ENCODE measurements at places on chromosomes 11 and 22.

DNA sequence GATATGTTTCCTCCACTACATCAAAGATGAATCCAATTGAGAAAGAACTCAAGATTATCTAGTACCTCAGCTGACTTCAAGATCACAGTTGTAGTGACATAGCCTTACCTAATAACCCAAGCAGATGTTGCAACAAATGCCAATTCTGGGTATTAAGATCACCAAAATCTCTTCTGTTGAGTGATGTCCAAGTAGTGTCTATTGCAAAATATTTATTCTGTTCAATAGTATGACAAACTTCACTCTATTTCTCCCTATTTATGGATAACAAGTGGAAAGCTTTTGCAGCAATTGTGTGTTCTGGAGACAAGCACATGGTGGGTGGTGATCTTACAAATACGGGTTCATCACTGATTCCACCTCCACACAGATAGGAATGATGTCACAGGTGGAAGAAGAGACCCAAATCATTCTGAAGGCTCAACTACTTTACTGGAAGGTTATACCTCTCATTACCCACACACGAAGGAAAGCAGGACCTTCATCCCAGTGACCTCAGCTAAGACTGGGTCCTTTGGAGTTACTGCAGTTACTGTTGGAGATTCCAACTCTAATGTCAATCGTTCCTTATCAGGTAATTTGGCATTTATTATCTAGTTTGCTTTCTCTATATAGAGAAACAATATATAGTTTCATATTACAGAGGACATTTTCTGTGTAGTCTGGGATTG, 72.0 kb downstream of the CD44 start:
- DNase-seq, result no peak

DNA sequence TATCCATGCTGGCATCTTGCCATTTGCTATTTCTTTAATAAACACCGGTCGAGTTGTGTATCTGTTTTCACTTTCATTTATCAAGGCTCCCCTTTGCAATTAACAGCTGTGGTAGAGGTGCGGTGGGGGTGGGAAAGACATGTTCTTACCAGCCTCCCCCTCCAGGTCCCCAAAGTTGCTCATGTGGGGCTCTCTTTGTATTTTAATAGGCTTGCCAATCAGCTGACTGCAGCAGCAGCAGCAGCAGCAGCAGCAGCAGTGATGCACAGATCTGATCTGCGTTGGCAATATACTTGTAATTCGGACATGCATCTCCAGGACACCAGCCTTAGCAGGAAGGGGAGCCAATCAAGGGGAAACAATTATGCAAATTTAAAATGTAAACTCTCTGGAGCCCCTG, 40.3 kb upstream of the E2F8 start:
- no peak for DNase-seq

DNA sequence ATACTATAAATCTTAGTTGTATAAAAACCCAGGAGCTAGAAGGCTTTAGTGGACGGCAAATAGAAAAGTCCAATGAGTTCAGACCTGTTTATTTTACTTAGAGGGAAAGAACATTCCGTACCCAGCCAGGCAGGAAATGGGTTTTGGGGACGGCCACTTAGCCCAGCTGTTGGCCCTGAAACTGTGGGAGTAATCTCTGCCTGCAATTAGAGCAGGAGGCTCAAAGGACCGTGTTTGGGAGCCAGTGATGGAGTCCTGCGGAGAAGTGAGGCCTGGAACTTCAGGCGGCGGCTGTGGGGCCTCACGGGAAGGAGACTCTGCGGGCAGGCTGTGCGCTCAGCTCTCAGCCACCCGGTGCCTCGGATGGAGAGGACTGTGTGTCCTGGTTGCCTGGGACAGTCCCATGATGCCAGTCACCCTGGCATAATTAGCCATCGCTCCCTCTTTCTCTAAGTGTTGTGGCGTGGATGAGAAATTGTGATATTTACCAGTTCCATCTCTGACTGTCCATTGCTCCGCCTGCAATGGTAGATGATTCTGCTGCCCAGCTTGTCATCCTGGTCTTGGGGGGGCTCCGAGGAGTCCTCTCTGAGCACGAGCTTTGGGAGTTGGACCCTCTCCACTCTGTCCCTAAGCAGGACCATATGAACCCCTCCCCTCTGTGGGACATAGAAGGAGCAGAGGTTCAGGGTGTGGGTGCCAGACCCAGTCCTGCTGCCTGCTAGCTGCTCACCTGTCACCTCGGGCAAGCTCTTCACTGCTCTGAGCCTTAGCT, 530.3 kb downstream of the TBC1D22A start:
- DNase-seq, result no peak

DNA sequence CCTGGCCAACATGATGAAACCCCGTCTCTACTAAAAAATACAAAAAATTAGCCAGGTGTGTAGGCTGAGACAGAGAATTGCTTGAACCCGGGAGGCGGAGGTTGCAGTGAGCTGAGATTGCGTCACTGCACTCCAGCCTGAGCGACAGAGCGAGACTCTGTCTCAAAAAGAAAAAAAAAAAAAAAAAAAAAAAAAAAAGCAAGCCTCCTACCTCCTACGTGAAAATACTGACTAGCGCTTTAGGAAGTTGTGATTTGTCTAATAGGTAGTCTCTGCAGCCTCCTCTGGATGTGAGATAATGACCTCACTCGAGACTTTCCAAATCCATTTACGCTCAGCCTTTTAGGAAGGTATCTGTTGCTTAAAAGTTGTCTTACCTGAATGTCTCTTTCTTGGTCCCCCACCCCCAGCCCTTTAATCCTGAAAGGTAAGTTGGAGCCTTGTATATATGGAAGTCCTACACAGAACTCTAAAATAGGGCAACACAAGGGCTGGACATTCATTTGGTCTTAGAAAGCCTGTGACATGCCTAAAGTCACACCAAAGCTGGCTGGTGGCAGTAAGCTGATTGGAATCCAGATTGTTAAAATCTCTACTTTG, 5.5 kb downstream of the SEPTIN3 start:
- no peak for DNase-seq

DNA sequence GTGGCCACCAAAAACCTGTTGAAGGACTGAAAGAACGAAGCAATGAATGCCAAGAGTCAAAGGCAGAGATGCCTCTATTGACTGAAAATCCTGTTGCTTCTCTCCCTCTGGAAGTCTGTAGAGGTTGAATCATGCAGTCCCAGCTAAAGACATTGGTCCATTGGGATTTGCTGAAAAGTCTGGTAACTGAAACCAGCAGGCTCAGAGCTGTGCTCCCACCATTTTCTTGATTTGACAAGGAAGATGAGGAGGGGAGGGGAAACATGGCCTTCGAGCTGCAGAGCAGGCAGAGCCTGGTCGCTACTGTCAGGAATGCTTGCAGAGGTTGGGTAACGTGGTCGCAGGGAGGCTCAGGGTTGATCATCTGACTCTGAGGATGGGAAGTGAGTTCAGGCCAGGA, 72.8 kb upstream of the CSNK2A3 start:
- DNase-seq, result no peak

- DNase-seq, result no peak
Measured at GRCh38 chr11:102251423-102251822, 65.9 kb upstream of the BIRC3 start.

DNA sequence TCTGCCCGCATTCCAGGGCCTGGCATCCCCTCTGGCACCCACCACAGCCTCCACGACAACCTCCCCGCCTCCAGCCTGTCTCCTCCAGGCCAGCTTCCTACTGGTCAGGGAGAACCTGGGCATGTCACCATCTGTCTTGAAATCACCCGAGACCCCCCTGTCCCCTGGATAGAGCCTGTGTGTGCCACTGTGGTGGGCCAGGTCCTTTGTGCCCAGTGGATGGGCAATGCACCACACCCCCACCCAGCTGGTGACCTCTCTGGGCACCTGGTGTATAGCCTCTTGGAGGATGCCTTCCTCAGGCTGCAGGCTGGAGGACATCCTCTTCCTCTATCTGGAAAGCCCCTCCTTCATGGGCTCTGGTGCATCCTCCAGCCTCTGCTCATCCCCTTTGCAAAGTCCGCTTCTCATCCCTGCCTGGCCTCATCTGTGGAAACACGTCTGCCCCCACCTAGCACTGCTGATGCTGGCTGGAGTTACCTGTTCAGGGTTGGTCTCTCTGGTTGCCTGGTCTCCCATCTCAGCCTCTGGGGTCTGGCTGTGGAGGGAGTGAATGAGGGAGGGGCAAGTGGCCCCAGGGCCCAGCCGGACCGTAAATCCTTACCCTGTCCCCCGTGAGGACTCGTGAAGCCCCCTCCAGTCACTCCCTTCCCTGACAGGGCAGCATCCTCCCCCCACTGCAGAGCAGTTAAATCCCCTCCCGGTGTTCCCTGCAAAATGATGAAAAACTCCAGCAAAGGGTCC, 589.6 kb downstream of the TBC1D22A start:
- DNase-seq, result peak; percentile 15

GRCh38 chr11:111639226-111639925, 37.1 kb downstream of the SIK2 start:
- DNase-seq, result no peak

- peak; percentile 23 for DNase-seq
Measured at GRCh38 chr22:25350551-25350971, 131.1 kb downstream of the CRYBB2 start.

DNA sequence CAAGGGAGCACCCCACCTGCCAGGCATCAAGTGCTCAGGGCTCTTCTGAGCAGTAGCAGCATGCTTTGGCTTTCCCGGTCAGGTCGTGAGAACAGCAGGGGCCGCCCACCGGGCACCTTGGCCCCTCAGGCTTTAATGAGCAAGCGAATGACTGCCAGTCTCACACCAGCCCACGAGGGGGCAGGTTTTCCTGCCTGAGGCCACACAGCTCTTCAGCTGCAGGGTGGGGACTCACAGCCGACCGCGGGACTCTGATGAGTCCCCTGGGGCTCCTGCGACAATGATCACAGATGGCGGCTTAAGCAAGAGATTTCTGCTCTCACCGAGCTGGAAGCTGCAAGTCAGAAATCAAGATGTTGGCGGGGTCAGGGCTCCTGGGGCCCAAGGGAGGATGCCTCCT, 14.3 kb upstream of the FGF19 start:
- peak; percentile 95 for DNase-seq

- no peak for DNase-seq
Measured at GRCh38 chr22:22598144-22598543, 39.1 kb upstream of the PRAME start.

- no peak for DNase-seq
Measured at GRCh38 chr11:76655501-76656049, 15.0 kb downstream of the LRRC32 start.

DNA sequence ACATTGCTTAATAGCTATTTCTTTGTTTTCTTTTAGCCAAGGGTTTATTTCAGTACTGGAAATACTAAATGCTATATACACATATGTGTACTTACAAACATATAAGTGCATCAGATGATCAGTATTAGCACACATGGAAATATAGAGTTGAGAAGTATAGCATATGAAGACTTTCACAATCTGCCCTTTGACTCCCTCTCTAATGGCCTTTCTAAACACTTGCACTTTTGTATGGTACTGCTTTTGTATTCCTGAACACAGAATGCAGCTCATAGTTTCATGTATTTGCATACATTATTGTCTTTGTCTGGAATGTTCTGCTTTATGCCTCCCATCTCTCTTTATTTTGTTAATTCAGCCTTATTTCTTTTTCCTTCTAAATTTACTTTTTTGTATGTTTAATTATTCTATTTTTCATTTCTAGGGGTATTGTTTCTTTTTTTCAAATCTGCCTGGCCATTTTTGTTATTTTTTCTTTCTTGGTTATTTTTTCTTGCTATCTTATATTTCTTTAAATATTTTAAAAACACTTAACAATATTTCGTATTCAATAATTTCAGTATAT, 28.8 kb downstream of the ACER3 start:
- DNase-seq, result no peak

GRCh38 chr11:1523779-1524178, 37.2 kb upstream of the MOB2 start:
- DNase-seq, result no peak

DNA sequence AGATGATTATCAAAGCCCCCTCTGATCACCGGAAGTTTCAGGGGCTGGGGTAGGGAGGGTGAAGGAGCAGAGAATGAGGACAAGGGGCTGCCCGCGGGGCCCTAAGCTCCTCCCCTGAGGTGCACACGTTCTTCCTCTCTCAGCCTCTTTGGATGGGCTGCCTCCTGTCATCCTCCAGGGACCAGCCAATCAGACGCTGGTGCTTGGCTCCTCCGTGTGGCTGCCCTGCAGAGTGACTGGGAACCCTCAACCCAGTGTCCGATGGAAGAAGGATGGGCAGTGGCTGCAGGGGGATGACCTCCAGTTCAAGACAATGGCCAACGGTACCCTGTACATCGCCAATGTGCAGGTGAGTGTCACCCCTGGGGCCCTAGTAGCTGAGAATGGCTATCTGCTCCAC, 7.5 kb downstream of the ROBO3 start:
- peak; percentile 7 for DNase-seq

- no peak for DNase-seq
Measured at GRCh38 chr22:46086577-46087335, 63.6 kb upstream of the PPARA start.

DNA sequence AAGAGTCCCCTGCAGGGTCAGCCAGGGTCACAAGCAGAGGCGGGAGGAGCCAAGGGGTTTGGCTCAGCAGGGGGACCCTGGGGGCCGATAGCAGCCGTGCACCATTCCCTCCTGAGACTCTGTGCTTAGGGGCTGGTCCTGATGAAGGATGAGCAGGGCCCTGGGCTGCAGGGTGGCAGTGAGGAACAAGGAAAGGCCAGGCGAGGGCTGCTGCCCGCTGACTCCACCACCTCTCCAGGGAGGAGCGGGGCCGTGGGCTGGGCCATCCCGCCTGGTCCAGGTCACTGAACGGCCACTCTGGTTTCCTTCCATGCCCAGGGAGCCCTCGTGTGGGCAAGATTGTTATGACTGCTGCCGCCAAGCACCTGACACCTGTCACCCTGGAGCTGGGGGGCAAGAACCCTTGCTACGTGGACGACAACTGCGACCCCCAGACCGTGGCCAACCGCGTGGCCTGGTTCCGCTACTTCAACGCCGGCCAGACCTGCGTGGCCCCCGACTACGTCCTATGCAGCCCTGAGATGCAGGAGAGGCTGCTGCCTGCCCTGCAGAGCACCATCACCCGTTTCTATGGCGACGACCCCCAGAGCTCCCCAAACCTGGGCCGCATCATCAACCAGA, 9.2 kb upstream of the NDUFS8 start:
- DNase-seq, result no peak

GRCh38 chr11:12542186-12542935, 131.9 kb upstream of the TEAD1 start:
- DNase-seq, result no peak

GRCh38 chr11:111977146-111978027, 40.2 kb downstream of the DIXDC1 start:
- peak; percentile 38 for DNase-seq

All from D341Med (cell line).